Stimulated activated CD8-positive, alpha-beta memory T cell treated with anti-CD3 and anti-CD28 coated beads, Interleukin-4, amount 100 ng/mL, for 24 hours (primary cell): ENCODE measurements at places on chromosomes 5 and 9.

- DNase-seq = no peak
Observed at GRCh38 chr9:94921656-94922055, 195.2 kb downstream of the AOPEP start.

DNA sequence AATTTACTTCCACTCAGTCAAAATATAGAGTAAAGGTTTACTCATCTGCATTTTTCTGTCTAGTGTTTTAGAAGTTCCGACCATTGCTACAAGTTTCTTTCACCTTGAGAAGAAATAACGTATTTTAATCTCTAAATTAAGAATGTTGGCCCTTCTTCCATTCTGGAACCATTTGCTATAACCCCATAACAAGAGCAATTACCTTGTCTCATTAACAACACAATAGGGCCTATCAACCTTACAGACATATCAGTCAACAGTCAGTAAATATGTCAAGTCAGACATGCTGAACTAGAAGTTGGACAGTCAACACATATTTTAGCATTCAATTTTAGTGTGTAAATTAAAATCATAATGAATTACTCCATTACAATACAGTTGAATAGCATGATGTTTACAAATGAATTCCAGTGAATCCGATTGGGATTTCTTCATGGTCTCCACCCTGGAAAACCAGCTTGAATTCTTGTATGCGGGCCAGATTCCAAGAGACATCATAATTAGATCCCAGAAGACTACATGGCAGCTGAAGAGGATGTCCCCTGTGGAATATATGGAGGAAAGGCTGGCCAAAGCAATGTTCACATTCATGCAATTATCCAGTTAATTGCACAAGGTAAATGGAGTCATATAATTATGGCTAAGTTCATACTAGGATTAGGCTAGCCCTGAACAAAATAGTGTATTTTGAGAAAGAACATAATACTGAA lies 196.2 kb upstream of the TARS1 start:
- no peak for DNase-seq

DNA sequence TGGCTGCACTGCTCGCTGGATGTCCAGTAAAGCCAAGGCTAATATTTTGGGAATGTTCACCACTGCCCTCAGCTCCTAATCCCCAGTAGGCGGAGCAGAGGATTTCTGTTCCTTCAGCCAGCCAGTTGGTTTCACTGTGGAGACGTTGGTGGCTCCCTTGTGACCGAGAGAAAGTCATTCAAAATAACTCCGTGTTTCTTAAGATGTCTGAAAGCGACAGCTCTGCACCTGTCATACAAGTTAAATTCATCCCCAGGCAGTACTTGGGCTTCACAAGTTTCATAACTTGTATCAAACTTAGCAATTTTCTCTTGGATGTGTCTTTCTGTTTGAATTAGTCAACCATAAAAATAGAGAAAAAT lies 382 bp upstream of the CDKN2B start:
- no peak for DNase-seq

- DNase-seq = peak; percentile 69
Observed at GRCh38 chr9:95462249-95463147, 54.3 kb downstream of the PTCH1 start.

DNA sequence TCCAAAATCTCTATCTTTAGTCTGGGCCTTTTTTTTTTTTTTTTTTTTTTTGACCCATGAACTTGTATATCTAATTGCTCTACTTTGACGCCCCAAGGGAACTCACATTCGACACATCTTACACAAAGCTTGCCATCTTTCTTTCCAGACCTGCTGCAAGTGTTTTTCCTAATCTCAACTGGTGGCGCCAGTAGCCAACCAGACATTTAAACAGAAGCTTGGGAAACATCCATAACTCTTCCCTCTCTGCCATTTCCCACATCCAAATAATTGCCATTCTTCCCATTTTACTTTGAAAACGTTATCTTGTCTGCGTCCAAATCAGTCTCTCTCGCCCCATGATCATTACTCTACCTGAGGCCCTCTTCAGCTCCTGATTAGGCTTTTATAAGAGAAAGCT lies 130.9 kb downstream of the PAPPA start:
- no peak for DNase-seq

- DNase-seq = no peak
Observed at GRCh38 chr9:132356324-132356924, 1.6 kb upstream of the SETX start.

GRCh38 chr9:127903557-127904475 lies 4.4 kb upstream of the ST6GALNAC6 start:
- peak; percentile 77 for DNase-seq

DNA sequence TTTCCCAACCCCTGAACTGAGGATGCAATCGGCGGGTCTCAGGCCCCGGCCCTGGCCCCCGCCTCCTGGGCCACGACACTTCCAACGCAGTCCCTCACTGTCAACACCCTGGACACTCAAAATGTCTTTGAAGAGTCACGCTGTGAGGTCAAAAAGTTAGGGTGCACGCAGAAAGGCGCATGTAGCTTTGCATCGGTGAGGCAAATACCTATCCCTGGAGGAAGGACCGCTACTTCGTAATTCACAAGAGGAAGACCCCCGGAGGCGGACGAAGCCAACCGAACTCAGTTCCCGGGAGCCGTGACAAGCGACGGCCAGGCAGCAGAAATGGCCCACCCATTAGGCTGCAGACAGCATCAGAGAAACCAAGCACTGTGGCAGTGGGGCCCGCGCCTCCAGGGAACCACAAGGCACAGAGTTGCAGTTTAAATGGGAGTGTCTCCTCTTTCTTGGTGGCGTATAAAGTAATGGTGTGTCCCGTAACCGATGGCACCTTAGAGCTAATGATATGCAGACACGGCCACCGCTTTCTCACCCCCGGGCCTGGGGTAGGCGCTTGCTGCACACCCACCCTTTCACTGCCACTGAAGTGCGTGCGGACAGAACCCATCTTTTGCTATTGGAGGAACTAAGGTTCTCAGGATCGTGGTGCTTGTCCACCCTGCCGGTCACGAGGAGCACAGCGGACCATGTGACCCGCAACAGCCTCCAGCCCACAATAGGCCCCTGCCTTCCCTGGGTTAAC lies 9.0 kb downstream of the ADAMTS2 start:
- no peak for DNase-seq

DNA sequence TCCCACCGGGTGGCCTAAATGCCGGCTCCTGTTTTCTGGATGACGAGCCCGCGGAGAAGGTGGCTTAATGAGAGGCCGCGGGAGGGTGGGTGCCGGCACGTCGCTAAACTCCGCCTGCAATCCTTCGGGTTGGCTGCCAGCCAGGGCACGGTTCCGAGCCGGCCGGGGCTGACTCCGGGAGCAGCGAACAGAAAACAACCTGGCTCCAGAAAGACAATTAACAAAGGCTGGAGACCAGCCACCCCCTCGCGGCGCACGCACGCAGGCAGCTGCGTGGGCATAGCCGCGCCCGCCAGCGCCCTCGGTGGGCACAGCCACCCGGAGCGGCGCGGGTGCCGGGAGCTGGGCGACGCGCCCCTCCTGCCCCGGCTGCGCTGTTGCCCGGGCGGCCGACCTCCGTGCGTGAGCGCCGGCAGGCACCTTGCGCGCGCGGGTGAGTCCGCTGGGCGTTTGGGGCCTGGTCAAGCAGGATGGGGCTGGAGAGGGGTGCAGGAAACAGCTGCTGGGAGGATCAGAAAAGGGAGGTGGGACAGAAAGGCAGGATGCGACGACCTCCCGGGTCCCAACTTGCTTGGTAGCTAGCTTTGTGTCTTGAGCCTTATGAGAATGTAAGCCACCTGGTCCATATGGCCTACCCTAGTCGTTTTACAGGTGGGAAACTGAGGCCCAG lies at the start of gene ARHGEF37:
ARHGEF37 (plus strand) TSS at position 307 of the 670 bp plus-strand sequence. CDS start 16,272 bp downstream, outside the sequence.
- peak; percentile 24 for DNase-seq

- DNase-seq = no peak
Observed at GRCh38 chr5:36536616-36537005, 69.8 kb upstream of the SLC1A3 start.

GRCh38 chr9:26812217-26812616 lies 80.4 kb downstream of the CAAP1 start:
- no peak for DNase-seq

GRCh38 chr5:139696894-139697658 lies 48.9 kb downstream of the CXXC5 start:
- peak; percentile 25 for DNase-seq

- no peak for DNase-seq
Observed at GRCh38 chr5:145787507-145787906, 47.6 kb downstream of the PRELID2 start.

DNA sequence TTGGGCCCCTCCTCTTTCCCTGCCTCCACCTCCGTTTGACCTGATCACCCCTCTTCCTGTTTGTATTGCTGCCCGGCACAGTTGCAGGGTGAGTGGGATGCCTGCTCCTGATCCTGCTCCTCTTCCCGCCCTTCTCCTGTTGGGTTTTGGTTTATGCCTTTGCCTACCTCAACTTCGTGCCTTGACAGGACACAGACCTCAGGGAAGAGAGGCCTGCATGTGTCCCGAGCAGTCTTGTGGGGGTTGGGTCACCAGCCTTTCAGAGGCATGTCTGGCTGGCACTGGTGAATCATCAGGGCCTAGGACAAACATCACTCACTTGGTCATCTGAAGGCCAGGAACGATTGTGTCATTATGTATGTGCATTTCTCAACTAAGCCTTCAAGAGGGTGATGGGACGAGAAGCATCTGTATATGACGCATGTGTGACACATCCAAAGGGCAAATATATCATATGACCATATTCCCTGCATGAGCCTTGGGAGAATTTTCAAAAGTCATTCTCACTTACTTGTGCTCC lies 56.9 kb downstream of the NPR3 start:
- no peak for DNase-seq

GRCh38 chr9:84694248-84694647 lies 24.7 kb downstream of the NTRK2 start:
- no peak for DNase-seq

DNA sequence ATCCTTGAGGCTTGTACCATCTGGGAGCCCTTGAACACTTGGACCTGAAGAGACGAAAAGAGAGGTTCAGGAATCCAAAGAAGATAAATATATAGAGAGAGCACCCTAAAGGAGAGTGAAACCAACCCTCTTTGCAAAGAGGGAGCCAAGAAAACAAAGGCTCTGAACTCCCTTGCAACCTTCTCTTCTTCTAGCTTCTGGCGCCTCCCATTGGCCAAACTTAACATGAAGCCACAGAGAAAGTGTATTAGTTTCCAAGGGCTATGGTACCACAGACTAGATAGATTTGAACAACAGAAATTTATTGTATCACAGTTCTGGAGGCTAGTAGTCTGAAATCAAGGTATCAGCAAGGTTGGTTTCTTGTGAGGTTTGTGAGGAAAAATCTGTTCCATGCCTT lies 175.1 kb downstream of the HCN1 start:
- no peak for DNase-seq

DNA sequence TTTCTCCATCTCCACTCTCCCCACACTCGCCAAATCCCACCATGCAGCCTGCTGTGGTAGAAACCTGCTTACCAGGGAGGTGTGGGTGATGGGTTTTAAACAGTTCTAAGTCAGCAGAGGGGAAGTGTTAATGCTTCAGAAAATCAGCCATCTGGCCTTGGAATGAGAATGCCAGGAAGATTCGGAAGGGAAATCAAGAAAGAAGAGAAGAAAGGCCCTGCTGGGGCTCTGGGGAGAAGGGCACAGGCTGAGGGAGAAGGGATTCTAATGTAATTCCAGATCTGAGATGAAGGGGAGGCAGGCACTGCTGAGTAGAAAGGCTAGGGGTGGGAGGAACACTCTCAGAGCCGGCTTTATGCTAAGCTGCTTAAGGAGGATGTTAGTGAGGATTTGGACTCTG lies 434.7 kb upstream of the DMAC1 start:
- DNase-seq = no peak

- DNase-seq = no peak
Observed at GRCh38 chr5:177495243-177496060, 2.0 kb downstream of the PDLIM7 start.

- no peak for DNase-seq
Observed at GRCh38 chr9:97354637-97355036, 47.2 kb downstream of the CCDC180 start.
